Nucleus accumbens (tissue), 56 donors: ENCODE measurements at places on chromosomes 3 and 15.
A peak's percentile ranks its signal among the peaks of the same experiment; 100 is the strongest.

- no peak for DNase-seq
Observed at GRCh38 chr15:65869954-65870871, 922 bp downstream of the RAB11A start.

- no peak for DNase-seq
Observed at GRCh38 chr15:36617529-36618196, 38.2 kb downstream of the CDIN1 start.

- no peak for DNase-seq
Observed at GRCh38 chr3:15478640-15478979, 42.9 kb downstream of the COLQ start.

- no peak for DNase-seq
Observed at GRCh38 chr3:178987745-178988144, 83.9 kb downstream of the ZMAT3 start.

GRCh38 chr3:108006881-108007331 lies 83.9 kb downstream of the CD47 start:
- DNase-seq, result no peak

GRCh38 chr3:197082871-197083270 lies 53.3 kb upstream of the MELTF start:
- no peak for DNase-seq

- DNase-seq, result no peak
Observed at GRCh38 chr3:172454180-172454579, 5.9 kb upstream of the GHSR start.

DNA sequence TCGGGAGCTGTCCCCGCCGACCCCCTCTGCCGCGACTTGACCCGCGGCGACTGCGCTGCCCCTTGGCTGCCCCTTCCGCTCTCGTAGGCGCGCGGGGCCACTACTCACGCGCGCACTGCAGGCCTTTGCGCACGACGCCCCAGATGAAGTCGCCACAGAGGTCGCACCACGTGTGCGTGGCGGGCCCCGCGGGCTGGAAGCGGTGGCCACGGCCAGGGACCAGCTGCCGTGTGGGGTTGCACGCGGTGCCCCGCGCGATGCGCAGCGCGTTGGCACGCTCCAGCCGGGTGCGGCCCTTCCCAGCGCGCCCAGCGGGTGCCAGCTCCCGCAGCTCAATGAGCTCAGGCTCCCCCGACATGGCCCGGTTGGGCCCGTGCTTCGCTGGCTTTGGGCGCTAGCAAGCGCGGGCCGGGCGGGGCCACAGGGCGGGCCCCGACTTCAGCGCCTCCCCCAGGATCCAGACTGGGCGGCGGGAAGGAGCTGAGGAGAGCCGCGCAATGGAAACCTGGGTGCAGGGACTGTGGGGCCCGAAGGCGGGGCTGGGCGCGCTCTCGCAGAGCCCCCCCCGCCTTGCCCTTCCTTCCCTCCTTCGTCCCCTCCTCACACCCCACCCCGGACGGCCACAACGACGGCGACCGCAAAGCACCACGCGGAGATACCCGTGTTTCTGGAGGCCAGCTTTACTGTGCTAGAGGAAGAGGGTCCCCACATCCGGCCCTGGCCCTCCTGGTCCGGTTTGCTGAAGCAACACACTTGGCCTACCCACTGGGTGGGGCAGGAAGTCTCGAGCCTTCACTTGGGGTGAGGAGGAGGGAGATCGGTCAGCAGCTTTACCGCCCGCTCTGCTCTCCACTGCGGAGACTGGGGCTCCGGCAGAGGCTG lies at the start of gene RASSF1:
TSS of gene RASSF1 (minus strand) at position 389 of the 882 bp plus-strand sequence. CDS start at position 358, 31 bp downstream.
- no peak for DNase-seq

- DNase-seq, result peak; percentile 43
Observed at GRCh38 chr3:9248522-9249271, 749 bp downstream of the SRGAP3 start.

DNA sequence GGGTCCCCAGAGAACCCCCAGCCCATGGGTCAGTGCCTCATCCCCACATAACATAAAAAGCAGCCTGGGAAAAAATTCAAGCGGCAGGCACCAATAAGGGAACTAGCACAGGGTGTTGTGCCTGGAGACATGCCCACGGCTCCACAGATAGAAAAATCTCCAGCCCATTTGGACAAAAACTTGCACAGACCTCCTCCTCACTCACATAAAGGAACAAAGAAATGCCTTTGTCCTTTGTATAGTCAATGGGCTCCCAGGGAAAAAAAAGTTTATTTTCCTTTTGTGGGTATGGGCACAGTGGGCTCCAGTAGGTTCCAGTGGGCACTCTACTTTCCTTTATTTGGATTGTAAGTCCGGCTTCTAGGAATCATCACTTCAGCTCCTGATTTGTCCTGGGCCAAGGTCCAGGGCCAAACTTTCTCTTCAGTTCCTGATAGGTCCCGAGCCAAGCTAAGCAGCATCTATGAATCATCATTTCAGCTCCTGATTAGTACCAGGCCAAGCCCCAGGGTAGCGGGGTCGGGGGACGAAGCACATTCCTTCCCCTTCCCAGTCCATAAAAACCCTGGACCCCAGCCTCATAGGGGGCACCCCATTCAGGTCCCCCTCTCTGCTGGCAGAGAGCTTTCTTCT lies 1.6 kb upstream of the DNAH12 start:
- no peak for DNase-seq

DNA sequence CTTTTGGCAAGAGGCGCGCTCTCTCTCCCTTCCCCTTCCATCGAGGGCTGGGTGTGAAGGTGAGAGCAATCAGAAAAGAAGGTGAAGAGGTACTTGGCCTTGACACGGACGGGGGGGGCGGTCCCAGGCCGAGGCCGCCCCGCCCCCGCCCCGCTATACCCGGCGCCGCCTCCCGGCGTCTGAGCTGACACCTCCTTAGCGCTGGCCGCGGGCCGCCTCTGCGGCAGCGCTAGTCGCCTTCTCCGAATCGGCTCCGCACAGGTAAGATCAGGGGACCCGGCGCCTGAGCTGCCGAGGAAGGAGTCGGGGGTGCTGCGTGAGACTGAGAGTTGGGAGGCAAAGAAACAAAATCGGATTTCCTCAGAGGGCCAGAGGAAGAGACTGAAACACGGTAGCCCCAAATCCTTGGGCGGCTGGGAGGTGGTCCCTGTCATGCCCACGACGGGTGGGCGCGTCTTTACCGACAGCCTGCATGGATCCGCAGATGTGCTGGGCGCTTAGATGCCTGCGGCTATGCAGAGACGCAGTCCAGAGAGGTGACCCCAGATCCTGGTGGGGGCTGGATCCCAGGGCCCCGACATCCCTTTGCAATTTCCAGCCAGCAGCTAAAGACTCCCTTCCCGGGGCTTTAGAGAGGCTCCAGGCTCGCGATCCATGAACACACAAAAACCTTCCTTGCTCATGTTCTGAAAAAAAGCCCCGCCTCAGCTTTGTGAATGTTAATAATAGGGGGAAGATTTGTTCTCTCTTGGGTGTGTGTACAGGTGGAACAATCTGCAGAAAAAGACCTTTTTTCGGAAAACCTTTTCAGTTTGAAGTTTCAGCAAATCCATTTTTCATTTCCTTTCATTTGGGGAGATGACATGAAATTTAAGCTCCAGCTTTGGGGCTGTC lies at the start of gene ENTPD3:
TSS of gene ENTPD3 (plus strand) at position 184 of the 894 bp plus-strand sequence. CDS start 874 bp downstream, outside the sequence.
- DNase-seq, result peak; percentile 19

DNA sequence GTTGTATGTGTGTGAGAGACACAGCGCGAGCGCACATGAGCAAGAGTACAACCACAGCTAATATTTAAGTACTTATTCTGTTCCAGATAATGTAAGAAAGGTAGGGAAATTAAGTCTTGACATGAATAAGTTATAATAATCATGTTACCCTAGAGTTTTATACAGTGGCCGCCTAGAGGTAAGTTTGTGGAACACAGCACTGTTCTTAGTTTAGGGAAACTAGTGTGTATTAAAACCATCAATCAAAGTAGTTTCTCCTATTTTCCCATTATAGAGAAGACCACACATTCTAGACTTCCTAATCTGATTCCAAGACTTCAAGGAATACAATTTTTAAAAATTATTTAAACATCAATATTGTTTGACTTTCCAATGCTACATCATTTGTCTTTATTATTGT lies 9.5 kb downstream of the ALDH1A2 start:
- no peak for DNase-seq

DNA sequence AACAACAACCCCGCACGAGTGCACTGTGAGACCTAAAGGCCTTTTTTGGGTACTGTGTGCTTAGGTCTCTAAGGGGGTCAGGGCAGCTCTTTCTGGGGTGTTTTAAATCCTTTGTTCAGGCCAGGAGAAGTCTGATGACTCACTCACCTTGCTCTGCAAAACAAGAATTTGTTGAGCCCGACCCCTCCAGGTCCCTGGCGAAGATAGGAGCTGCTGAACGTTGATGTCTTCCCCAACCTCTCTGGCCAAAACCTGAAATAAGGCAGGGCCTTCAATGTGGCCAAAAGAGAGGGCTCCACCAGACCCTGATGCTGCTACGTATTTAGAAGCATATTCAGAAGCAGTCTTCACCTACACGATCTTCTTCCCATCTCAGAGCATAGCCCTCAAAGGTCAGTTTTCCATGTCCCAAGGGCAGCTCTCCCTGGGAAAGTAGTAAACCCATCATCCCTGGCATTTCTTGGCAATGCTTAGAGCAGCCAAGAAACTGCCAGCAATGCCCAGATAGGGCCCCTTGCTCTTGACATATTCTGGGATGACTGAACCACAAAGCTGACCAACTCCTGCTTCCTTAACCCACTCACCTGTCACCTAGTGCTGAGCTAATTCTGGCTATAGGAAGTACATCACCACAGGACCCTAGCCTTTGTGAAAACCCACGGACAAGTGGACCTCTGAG lies 27.1 kb downstream of the CCDC13 start:
- DNase-seq, result no peak

- DNase-seq, result no peak
Observed at GRCh38 chr3:14804835-14805780, 13.7 kb upstream of the FGD5 start.

GRCh38 chr3:151580591-151580990 lies 119.7 kb upstream of the IGSF10 start:
- no peak for DNase-seq

- DNase-seq, result no peak
Observed at GRCh38 chr3:185470323-185470722, 28.5 kb downstream of the TMEM41A start.

- no peak for DNase-seq
Observed at GRCh38 chr3:171824116-171824515, 13.8 kb upstream of the PLD1 start.

DNA sequence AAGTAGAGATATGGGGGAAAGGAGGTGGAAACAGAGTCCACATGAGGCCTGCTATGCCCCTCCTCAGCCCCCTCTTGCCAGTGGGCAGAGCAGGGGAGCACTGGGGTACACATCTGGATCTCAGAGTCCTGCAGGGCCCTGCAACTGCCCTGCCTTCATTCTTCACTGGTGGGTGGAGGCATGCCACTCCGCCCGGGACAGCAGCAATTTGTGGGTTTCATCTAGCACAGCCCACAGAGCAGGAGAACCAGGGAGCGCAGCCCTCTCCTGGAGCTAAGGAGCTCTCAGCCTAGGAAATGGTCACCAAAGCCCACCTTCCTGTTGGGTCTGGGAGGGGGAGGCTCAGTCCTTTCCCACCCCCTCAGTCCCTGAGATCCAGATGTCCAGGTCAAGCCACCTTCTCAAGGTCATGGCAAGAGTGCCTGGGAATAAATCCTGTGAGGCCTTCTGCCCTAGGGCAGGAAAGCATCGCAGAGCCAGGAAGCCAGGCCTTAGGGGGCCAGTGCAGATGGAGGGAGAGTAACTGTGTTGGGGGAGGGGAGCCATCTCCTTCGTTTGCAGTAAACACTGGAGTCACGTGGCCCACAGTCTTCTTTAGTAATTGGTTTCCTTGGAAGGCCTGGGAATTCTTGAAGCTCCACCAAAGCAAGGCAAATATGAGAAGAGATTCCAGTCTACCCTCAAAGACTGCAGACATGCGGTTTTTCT lies 31.0 kb downstream of the ANP32A start:
- DNase-seq, result no peak

DNA sequence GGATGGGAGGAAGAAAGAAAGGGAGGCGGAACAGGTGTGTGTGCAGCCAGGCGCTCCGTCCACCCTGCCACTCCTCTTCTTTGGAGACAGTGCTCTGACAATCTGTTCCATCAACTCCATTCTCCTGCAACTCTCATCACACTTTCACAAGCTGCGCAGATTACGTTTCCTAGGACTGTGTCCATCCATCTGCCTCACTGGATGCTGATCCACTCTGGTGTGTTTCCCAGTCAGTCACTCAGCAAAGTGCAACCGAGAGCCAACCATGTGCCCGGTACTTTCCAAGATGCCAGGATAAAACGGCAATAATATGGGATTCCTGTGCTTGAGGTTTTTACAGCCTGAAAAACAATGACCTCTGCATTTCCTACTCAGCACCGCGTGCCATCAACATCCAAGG lies 59.6 kb downstream of the SLC12A8 start:
- DNase-seq, result no peak

- DNase-seq, result no peak
Observed at GRCh38 chr3:8233938-8234337, 267.7 kb upstream of the LMCD1 start.

GRCh38 chr3:157477441-157477840 lies 25.8 kb downstream of the VEPH1 start:
- DNase-seq, result no peak

GRCh38 chr3:79247725-79248043 lies 520.1 kb downstream of the ROBO1 start:
- DNase-seq, result no peak

GRCh38 chr3:128334086-128334645 lies 132.5 kb downstream of the DNAJB8 start:
- DNase-seq, result no peak

- no peak for DNase-seq
Observed at GRCh38 chr15:27850981-27851857, 247.9 kb downstream of the OCA2 start.

DNA sequence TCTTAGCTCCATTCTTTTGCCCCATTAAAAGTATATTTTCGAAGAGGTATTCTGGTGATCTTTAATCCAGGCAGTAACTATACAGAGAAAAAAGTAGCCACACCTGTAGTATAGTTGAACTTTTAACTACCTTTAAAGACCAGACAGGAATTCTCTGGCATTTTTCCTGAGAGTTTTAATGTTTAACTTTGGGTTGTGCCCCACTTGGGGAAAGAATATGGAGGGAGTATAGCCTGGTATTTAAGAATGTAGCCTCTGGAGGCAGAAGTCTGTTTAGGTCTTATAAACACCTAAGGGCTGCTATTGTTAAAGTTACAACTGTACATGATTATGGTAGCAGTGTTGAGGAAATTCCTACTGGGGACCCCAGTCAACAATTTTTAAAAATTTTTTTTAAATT lies 19.3 kb downstream of the C3orf85 start:
- DNase-seq, result no peak

DNA sequence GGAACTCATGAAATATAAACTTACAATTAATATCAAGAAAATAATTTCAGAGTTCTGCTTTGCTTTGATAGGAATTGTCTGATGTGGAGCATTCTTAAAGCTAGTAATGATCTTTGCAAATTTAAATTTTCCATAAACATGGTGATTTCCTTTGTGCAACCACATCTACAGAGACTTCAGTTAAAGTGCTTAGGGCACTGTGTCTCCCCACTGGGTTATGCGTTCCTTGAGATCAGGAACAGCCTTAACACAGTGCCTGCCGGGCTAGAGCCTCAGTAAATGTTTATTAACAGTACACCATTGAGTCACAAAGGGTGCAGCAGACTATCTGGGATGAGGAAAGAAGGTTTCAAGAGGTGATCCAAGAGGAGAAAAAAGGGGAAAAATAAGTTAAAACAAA lies 108.1 kb upstream of the CCNL1 start:
- DNase-seq, result no peak
